Aortic smooth muscle cell (primary cell): ENCODE measurements at places on chromosomes 16 and 17. TPM values are rescaled to one million over a fixed set of nuclear protein-coding genes. Genes with fewer than 3 reads are reported as not detected.

TAC4 gene
- not detected in 2 replicates for total RNA-seq

FOXO3B gene
- total RNA-seq = 1.4 and 2.0 TPM in 2 replicates

HP gene
- total RNA-seq = not detected in 2 replicates

KRTAP2-3 gene
- not detected in 2 replicates for total RNA-seq

FLII gene
- total RNA-seq = 408 and 546 TPM in 2 replicates

MEIOB gene
- not detected in 2 replicates for total RNA-seq

SMTNL2 gene
- not detected in 2 replicates for total RNA-seq

SDR42E1 gene
- under 0.01 TPM in 2 replicates for total RNA-seq

KRTAP4-3 gene
- not detected in 2 replicates for total RNA-seq
